Stimulated activated CD4-positive, alpha-beta T cell treated with anti-CD3 and anti-CD28 coated beads, TNF-alpha, amount 100 ng/mL, for 24 hours (primary cell): ENCODE measurements at places on chromosomes 6 and 20.

- no peak for DNase-seq
Measured at GRCh38 chr6:73503027-73503772, 17.6 kb downstream of the EEF1A1 start.

DNA sequence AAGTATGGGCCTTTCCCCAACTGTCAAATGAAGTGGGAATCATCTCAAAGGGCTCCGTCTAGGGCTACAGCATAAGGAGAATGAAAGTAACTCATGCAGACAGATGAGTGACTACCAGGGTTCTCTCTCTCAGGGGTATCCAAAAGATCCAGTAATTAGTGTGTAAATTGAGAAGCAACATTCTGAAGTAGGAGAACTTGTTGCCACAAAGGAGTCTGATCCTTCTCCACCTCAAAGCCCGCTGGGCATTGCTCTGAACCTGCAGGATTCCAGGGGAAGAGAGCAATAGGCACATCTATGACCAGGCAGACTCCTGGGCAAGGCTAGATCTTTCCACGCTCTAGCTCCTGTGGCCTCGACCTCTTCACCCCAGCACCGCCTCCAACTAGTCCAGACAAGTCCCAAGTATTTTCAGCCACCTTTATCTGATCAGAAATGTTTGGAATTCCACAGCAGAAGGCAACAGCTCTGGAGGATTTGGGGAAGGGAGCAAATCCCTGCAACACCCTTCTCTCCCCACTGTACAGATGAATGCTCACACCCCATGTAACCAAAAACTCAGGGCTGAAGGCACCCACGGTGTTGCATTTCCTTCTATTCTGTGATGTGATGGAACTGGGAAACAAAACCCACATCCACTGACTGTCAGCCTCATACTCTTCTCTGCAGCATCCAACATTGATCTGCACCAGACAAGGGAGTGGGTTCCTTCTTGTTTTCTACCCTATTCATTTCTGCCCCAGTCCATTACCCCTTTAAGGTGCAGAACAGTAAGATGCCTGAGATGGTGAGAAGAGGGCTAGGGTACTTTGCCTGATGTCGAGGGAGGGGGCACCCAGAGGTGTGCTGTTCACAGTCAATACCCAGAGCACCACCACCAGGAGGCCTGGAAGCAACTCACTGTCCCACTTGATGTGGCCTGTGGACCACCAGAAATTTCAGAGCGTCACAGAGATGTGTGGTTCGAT, 41.0 kb downstream of the COX4I2 start:
- no peak for DNase-seq

DNA sequence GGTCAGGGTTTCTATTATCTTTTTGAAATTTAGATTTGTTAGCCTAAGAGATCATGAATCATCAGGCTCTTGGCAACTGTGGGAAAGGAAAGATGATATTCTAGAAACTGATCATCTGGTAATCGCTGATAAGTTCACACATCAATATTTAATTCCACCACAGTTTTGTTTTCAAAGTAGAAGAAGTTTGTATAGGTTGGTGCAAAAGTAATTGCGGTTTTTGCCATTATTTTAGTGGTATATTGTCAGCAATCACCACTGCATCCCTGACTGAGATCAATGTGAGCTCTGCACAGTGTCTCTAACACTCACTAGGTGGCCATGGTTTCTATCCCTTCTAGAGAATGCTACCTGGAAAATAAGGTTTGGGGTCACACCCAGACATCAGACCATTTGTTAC, 17.0 kb upstream of the PXDC1 start:
- no peak for DNase-seq

- DNase-seq: no peak
Measured at GRCh38 chr6:11224252-11224965, 8.1 kb downstream of the NEDD9 start.

DNA sequence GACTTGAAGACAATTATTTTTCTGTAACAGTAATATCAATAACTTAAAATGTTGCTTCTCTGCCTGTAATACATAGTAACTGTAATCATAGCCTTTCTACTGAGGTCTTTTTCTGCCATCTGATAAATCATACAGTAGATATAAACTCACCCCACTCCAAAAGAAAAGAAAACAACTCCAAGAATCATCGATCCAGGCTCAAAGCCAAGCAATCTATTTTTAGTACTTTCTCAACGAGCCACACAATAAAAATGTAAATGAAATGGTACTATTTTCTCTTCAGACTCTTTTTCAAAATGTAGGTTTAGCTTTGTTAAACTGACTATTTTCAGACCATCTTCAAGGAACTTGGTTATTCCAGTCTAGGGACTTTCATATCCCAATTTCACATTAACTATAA, 493.3 kb downstream of the ADGRB3 start:
- no peak for DNase-seq

DNA sequence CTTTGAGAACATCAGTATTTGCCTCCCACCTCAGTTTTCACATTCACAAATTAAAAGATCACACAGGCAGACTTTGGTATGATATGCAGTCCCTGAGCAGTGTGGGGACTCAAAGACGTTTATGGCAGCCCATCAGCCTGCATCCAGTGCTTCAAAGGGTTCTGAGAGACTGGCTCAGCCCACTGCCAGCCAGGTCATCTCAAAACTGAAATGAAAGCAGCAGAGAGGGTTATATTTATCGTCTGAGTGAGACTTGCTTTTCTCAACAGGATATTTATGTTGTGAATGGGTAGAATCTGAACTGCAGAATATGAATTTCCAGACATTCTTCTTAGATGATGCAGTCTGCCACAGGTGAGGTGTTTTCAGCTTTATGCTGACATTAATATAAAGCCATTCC, 159.8 kb downstream of the NRN1 start:
- no peak for DNase-seq

DNA sequence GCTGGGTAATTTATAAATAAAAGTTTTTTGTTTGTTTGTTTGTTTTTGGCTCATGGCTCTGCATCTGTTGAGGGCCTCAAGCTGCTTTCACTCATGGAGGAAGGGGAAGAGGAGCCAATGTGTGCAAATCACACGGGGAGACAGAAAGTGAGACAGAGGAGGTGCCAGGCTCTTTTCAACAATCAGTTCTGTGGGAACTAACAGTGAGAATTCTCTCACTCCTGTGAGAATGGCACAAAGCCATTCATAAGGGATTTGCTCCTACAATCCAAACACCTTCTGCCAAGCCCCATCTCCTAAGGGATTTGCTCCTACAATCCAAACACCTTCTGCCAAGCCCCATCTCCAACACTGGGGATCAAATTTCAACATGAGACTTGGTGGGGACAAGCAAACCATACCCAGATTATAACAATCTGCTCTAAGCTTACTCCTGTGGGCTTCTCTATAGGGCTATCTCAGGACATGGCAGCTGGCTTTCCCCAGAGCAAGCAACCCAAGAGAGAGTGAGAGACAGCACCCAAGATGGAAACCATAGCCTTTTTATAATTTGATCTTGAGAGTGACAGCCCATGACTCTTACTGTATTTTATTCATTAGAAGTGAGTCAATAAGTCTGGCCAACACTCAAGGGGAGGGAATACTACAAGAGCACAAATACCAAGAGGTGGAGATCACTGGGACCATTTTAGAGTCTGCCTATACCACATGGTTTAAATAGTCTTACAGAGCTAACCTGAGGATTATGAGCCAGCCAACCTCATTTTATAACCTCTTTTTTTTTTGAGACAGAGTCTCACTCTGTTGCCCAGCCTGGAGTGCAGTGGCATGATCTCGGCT, 22.8 kb upstream of the LRRC1 start:
- DNase-seq: no peak

GRCh38 chr6:85867595-85867994, 224.9 kb upstream of the SYNCRIP start:
- no peak for DNase-seq

DNA sequence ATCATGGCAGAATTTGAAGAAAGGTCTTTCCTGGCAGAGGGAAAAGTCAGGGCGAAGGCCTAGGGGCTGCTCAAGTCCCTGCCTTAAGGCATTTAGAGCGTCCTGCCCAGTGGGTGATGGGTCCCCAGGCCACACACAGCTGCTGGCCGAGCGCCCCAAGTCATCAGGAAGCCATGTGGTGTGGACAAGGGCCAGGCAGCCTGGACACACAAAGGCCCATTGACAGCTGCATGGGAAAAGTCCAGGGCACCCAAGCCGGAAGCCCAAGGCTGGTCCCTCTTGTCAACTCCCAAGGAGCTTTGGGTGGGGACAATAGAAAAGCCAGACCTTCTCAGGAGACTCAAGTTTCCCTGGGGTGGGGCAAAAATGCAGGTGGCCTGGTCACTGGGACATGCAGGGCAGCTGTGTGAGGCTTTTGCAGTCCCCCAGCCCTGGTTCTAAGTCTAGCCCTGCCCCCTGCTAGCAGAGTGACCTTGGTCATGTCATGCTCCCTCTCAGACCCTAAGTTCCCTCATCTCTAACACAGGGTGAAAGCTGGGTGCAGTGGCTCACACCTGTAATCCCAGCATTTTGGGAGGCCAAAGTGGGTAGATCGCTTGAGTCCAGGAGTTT, 44.3 kb upstream of the PTGIS start:
- no peak for DNase-seq

- DNase-seq: peak; percentile 39
Measured at GRCh38 chr20:62603021-62603906, 39.0 kb upstream of the SLCO4A1 start.
